ENCODE measurements at places on chromosomes 2 and 18.

- DNase-seq, result no peak
Observed at GRCh38 chr18:50320719-50321118, 33.2 kb upstream of the CXXC1 start.

GRCh38 chr18:44750774-44751173, 70.1 kb downstream of the SETBP1 start:
- no peak for DNase-seq

GRCh38 chr18:70998490-70998889, 709.6 kb downstream of the SOCS6 start:
- DNase-seq, result no peak

DNA sequence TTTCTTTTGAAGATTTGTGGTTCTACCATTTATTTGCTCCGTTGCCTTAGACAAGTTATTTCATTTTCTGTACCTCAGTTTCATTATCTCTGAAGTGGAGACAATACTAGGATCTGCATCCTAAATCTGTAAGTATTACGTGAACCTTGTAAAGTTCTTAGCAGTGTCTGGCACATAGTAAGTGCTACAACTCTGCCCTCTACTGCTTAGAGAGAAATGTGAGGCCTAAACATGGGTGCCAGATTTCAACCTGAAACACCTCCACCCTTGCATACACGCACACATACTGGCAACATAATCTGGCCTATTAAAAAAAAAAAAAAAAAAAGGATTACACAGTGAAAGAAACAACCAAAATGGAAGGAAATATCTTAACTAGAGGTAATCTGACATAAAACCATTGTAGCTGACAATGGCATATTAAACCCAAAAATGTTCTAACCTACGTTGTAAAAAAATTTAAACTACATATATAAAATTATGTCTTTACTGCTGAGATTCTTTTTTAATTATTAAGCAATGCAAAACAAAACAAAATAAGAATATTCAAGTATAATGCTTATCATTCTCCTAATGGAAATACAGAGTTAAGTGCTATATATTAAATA, 132.6 kb downstream of the MAP2 start:
- DNase-seq, result no peak

DNA sequence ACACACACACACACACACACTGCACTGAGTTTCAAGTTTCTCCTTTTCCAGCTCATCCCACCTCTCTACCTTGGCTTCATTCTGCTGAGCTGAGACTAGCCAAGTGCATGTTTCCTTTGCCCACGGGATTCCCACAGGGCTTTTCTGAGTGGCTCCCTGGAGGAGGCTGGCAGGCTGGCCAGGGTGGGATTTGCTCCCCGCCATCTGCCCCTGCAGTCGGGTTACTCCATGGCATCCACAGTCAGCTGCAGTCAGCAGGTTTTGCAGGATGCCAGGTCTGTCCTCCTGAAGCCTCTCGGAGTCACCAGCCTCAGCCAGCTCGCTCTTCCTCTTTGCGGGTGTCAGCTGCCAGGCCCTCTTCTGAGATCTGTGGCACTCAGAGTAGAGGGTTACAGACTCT, 783.7 kb upstream of the SOX11 start:
- no peak for DNase-seq

DNA sequence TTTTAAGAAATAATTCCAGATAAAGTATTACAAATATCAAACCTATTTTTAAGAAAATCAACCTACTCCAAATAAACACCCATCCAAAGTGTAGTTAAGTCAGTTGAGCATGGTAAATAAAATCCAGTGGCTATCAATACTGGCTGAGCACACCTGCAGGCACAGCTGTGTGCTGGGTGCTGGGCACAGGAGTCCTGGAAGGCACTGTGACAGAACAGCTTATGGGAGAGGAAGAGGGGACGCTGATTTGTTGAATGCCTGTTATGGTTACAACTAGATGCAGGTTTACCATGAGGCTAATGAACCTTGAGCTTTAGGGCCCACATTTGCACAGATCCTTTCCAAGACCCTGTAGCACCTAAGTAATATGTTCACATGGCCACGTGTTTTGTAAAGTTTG, 202.7 kb downstream of the MTX2 start:
- DNase-seq, result no peak

DNA sequence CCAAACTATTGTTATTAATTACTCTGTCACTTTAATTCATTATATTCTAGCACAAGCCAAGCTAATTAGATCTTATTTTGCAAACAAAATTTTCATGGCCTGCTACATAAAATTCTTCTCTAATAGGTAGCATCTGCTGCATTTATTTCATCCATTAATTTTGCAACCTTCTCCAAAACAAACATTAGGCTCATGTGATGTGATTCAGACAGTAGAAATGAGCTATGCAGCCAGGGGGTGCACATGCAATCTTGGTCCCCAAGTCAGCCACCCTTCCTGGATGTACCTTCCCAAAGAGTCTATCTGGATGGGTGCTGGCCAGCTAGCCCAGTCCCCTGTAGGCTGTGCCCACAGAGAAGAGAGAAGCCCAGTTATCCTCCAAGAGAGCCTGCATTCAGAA, 242.1 kb upstream of the OSR1 start:
- DNase-seq, result no peak

DNA sequence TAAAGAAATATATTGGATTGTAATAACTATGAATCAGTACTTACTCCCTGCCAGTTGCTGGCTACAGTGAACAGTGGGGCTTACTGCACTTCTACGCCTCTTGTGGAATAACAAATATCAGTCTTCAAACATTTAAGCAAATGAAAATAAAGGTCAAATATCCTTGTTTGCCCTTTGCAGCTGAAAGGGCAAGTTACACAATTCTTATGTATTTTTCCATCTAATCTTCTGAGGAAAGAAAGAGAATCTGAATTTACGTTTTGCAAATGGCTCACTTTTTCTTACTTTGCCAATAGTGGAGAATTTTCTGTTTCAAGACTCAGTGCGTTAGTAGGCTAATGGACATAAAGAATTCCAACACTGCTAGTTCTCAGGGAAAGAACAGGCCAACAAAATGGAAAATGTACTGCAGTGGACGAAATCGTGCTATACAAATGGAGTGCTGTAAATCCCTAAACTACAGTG, 157.2 kb upstream of the TMEM200C start:
- no peak for DNase-seq

DNA sequence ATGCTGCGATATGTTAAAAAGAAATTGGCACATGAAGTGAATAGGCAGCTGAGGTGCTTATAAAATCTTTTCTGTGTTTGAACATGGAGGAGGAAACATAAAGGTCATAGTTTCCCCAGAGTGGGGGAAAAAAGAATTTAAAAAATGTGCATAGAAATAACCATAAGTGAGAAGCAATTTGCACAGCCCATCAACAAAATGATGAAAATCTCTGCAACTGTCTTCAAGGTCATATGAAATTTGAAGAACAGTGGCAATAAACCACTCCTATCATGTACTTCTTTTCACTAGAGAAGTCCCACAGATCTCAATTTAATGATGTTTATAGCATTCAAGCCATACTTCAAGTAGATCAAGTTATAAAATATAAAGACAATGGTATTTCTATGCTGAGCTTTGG, 46.7 kb upstream of the ZNF804A start:
- no peak for DNase-seq

GRCh38 chr2:23760736-23761135, 166.2 kb downstream of the ATAD2B start:
- DNase-seq, result no peak

DNA sequence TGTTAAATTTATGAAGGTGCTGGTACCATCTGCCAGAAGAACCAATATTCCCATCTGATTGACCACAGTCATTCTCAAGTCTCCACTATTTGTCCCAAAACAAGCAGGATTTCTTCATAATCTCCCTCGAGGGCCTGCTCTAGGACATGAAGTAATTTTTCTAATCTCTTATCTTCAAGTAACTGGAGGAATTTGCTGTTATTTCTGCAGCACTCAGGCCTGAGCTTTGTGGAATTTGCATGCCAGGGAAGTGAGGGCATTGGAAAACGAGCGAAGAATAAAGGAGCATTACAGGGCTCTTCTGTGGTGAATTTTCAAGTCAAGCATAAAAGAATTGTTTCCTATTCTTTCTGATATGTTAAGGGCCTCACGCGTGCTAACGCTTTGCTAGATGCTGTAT, 161.2 kb upstream of the EPAS1 start:
- no peak for DNase-seq

GRCh38 chr2:118851650-118852049, 4.2 kb upstream of the EN1 start:
- no peak for DNase-seq

DNA sequence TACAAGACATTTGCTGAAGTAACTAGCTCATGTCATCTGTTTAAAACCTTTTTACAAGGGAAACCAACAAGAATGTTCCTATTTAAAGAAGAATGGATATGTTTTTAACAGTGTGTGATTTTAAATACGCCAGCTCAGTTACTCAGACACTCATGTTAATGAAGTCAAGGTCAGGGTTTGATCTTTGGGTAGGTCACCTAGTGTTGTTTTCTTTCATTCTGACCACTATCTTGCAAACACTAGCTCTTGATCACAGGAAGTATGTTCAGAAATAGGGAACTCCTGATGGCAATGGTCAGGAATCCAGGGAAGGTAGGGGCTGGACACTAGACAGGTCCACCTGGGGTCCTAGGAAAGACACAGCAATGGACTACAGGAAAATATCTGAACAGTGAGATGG, 116.7 kb downstream of the CPS1 start:
- DNase-seq, result no peak

GRCh38 chr2:212777020-212777491, 238.5 kb upstream of the ERBB4 start:
- DNase-seq, result no peak

DNA sequence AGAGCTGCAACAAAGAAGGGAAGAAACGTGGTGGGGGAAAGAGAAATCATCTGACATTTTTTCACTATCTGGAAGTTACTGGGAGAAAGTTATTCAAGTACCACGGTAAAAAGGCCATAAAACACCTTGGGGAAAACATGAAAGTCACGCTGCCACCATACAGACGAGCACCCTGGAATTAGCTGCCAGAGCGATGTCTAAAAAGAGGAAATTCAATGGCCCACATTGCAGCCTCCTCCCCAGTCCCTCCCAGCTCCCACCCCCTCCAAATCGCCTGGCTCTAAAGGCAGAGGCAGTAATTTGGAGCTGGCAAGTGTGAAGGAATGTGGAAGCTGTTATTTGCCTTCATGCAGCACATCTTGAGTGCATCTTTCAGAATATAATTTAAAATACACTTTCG, 192.0 kb downstream of the ALK start:
- no peak for DNase-seq

GRCh38 chr2:157789256-157789655, 86.9 kb downstream of the ACVR1 start:
- DNase-seq, result no peak

DNA sequence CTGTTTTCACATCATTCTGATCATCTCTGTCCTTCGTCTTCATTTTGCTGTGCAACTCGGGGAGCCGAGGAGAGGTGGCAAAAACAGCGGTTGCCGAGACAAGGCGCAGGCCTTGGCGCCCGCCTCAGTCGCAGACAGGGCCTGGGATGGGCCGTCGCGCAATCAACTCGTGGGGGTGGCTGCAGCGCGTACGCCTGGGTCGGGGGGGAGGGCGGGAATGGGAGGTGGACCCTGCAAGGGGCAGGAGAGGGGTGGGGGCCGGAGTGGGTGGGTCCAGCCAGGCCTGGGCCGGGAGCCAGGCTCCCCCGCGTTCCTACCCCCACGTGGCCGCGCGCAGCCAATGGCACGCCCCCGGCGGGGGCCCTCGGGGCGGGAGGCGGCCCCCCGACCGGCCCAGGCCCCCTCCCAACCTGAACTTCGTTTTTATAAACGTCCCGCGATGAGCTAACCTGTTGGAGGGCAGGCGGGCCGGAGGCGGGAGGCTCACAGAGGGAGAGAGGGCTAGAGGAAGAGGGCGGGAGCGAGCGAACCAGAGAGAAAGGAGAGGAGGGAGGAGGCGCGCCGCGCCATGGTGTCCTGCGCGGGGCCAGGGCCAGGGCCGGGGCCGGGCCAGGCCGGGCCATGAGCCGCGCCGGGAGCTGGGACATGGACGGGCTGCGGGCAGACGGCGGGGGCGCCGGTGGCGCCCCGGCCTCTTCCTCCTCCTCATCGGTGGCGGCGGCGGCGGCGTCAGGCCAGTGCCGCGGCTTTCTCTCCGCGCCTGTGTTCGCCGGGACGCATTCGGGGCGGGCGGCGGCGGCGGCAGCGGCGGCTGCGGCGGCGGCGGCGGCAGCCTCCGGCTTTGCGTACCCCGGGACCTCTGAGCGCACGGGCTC, at the start of gene HOXD13:
Gene HOXD13 (plus strand): TSS at position 452 of the 875 bp plus-strand sequence. CDS start 170 bp downstream, at position 622.
- no peak for DNase-seq

- no peak for DNase-seq
Observed at GRCh38 chr2:164917296-164917903, 37.9 kb downstream of the SLC38A11 start.

- no peak for DNase-seq
Observed at GRCh38 chr2:54565551-54565950, 109.4 kb downstream of the SPTBN1 start.

DNA sequence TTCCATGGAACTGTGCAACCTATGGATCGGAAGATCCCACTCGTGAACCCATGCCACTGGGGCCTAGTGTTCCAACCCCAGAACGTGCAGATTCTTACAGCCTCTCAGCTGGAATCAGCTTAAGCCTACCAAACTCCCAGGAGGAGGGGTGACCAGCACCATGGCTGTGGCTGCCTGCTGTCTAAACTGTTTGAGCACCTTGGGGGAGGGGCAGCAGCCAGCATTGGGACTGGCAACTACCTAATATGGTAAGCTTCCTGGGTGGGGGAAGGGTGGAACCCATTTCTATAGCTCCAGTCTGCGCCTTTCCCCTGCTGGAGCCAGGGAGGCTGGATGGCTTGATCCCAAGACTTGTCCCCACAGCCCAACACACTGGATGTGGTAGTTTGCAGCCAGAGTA, 10.7 kb upstream of the POLE4 start:
- DNase-seq, result no peak

DNA sequence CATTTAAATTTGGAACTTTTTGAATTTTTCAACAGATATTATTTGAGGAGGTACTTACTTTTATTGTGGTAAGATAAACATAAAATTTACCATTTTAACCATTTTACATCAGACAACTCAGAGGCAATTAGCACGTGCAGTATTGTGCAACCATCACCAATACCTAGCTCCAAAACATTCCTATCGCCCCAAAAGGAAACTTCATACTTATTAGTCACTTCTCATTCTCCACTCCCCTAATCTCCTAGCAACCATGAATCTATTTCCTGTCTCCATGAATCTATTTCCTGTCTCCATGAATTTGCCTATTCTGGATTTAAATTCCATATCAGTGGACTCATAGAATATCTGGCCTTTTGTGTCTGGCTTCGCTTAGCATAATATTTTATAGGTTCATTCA, 69.9 kb upstream of the FAM136A start:
- no peak for DNase-seq

DNA sequence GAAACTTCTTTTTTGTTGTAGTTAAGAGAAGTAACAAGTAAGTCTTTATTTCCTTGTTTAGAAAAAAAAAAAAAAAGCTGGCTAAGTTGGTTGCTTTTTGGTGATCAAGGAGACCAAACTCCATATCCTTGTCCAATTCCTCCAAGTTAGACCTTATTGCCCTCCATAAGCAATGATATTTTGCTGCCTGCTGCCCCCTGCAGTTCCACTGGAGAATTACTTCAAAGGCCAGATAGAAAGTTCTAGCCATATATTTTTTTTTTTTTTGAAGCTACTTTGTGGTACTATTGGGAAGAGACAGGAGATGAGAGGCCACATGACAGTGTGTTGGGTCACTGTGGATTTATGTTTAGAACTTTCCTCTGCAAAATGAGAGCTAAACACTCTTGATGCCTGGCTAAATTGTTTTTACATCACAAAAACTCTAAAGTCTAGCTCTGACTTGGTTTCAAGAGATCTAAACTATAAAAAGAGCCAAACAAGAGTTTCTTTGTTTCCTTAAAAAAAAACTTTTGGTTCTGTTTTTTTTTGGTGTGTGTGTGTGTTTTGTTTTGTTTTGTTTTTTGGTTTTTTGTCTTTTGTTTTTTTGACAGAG, 80.7 kb upstream of the RASGRP3 start:
- DNase-seq, result no peak
